ENCODE measurements at places on chromosomes 1 and 21. TPM values are rescaled to one million over a fixed set of nuclear protein-coding genes. Genes with fewer than 3 reads are reported as not detected.

Gene ARMH1
- polyA plus RNA-seq: 2.0 TPM

Gene SPSB1
- 7.2 TPM for polyA plus RNA-seq

Gene BCL2L15
- 0.45 TPM for polyA plus RNA-seq

Gene PTAFR
- 2.6 TPM for polyA plus RNA-seq

Gene KIAA0319L
- 40.5 TPM for polyA plus RNA-seq

Gene FTCD
- 1.8 TPM for polyA plus RNA-seq

Gene NMNAT2
- polyA plus RNA-seq: 0.99 TPM

Gene KRTAP7-1
- not detected for polyA plus RNA-seq

Gene TSEN15
- polyA plus RNA-seq: 38.2 TPM

Gene AMY1C
- polyA plus RNA-seq: not detected

Gene VWA5B1
- 0.07 TPM for polyA plus RNA-seq

Gene ABCG1
- 5.1 TPM for polyA plus RNA-seq

Gene WDR77
- polyA plus RNA-seq: 34.1 TPM

Gene AADACL4
- not detected for polyA plus RNA-seq

Gene OR2L13
- polyA plus RNA-seq: not detected

Gene ARHGEF16
- polyA plus RNA-seq: 0.71 TPM

Gene CASQ2
- 380 TPM for polyA plus RNA-seq

Gene FCRL1
- 0.29 TPM for polyA plus RNA-seq

- DNase-seq: no peak
These were observed 252.2 kb downstream of the RPS6KC1 start for GRCh38 chr1:213303286-213303685.

- no peak for DNase-seq
These were observed 164.7 kb downstream of the GALNT2 start for GRCh38 chr1:230231774-230232145.

GRCh38 chr1:234759888-234760287 lies 149.9 kb upstream of the IRF2BP2 start:
- no peak for DNase-seq

DNA sequence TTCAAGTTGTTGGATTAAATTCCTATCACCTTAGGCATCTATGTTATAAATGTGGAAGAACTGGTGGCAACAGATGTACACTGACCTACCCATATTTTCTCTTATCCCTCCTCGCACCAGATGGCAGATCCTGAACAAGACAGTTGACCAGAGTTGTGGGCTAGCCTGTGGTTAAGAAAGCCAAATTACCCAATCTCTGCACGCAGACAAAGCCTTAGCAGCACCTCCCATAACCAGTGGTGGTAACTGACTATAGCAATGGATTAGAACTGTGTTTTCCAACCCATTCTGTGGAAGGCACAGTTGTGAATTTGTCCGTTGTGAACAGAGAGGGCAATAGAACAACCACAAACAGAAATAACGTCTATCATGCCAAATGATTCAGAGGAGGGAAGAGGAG lies 20.6 kb downstream of the ABCB10 start:
- DNase-seq: no peak

DNA sequence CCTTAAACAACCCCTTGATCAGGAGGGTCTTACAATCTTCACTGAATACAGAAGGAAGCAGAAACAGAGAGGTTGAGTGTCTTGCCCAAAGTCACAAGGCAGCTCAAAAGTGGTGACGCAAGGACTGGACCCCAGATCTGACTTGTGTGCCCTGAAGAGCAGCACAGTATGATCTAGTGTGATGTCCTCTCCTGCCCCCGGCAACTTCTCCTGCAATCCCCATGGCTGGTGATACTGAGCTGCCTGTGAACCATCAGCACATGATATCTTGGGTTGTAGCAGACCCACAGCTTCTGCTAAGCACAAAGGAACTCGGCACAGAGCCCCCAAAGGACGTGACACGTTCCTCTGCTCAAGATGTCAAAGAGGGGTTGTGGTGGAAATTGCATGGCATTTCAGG lies 51.2 kb upstream of the EDN2 start:
- DNase-seq: no peak

GRCh38 chr1:245693116-245693793 lies 538.5 kb downstream of the KIF26B start:
- no peak for DNase-seq

DNA sequence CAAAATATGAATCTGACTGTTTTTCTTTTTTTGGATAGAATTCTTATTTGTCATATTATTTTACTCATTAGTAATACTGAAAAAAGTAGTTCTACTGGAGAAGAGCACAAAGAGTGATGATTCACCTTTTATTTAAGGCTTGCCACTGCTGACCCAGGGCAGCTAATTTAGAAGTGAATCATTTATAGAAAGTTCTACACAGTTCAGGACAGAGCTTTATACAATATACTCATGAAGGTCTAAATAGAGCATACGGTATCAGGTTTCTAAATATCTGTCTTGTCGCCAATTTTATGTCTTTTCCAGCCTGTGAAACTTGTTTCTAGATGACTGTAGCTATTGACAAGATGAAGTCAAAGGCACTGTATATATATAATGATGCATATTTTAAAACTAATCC lies 25.0 kb downstream of the GIPC2 start:
- DNase-seq: no peak

DNA sequence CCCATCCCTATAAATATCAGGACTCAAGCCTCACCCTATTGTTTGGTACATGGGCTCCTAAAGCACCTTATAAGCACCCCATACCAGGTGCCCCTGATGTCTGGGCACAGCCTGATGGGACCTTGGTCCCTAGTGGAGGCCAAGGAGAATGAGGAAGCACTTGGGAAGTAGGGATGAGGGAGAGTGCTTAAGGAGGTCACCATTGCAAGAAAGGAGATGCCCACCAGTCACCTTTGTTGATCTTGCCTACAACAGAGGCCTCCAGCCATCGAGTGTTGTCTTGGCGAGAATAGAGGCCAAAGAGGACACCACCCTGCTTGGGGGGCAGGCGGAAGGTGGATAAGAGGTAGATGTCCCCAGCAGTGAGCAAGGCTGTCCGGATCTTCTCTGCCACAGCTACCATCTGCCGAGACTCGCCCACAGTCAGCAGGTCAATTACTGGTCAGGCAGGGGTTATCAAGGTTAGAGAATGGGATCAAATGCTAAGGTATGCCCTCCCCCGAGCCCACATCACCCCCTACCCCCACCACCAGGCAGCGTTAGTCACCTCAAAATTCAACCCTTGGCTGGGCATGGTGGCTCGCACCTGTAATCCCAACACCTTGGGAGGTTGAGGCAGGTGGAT lies 1.6 kb downstream of the THBS3 start:
- DNase-seq: no peak

GRCh38 chr21:18987520-18988026 lies 584.0 kb upstream of the TMPRSS15 start:
- DNase-seq: no peak

- DNase-seq: no peak
These were observed 37.3 kb downstream of the ST7L start for GRCh38 chr1:112581586-112582192.

GRCh38 chr1:116874733-116875249 lies 34.9 kb upstream of the PTGFRN start:
- no peak for DNase-seq

DNA sequence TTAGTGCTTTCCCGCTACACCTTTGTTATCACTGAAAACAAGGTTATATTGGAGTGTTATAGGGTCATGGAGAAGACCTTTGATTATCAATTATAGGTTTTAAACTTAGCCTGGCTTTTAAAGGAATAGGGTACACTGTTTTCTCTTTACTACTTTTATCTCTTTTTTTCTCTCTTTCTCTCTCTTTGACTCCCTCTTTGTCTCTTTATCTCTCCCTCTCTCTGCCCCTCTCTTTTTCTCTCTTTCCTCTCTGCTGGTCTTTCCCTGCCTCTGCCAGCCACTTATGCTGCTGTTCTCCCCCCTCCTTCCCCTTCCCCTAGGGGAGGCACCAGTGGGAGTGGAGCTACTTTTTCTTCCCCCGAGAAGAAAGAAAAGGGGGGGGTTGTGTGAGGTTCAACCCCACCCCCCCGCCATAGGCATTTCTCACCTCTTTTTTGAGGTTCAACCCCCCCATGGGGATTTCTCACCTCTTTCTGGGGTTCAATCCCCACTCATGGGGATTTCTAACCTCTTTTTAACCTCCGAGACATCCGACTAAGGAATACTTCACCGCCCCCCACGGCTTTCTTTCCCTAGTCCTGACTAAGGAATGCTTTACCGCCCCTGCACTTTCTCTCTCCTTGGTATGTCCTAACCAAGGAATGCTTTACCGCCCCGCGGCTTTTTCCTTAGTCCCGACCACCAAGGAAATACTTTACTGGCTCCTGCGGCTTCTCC lies 17.2 kb upstream of the ZBTB8B start:
- peak; percentile 53 for DNase-seq

DNA sequence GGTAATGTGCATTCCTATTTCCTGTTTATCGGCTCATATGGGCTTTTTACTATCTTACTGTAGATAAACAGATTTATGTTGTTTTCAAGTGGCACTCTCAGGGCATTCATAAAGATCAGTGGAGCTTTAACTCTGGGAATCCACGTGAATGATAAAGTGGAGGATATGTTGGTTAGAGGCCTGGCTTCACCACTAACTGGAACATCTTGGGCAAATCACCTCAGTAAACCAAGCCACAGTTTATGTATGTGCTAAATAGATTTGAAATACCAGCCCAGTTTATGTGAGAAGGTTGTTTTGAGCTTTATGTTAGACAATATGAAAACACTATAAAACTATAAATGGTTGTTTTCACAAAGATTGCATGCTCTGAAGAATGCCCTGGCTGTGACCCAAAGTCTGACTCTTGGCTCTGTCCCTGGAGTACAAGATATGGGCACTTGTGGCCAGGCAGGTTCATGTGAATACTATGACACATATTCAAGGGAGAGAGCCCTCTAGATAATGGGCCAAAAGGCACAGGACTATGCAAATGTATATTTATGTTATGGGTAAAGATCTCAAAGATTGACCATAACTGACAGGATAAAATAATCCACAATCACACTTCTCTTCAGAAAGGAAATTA lies 36.7 kb downstream of the FAM163A start:
- no peak for DNase-seq

- peak; percentile 70 for DNase-seq
These were observed 5.7 kb upstream of the TPRG1L start for GRCh38 chr1:3618881-3619671.

DNA sequence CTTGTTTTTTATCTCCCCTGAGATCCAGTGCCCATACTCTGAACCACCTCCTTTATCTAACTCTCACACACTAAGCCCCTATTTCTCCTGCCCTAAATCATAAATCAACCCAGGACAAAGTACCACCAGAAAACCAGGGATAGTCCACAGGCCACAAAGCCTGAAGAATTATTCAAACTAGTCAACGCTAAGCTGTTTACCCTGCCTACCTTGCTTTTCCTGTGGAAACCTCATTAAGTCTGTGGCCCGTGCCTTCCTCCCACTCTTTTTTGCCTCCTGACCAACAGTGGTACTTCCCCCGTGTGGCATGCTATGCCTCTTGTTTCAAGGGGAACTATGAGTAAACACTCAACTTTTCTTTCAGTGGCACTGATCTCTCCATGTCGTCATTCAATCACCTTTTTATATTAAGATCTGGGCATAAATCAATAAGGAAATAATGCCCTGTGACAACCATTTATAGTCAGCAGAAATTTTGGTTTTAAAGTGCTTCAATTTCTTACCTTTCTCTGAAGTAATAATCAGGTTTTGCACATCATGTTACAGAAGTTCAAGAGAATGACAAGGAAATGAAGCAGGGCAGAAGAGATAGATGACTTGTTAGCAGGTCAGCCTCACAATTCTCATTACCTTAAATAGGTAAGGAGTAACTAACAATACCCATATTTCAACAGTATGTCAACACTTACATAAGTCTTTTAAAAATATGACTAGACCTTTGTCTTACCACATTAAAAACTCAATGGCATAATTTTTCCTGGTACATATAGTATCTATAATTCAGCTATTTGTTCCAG lies 32.1 kb downstream of the EYA3 start:
- DNase-seq: no peak

- peak; percentile 30 for DNase-seq
These were observed 228.4 kb downstream of the TM2D1 start for GRCh38 chr1:61496501-61496900.

DNA sequence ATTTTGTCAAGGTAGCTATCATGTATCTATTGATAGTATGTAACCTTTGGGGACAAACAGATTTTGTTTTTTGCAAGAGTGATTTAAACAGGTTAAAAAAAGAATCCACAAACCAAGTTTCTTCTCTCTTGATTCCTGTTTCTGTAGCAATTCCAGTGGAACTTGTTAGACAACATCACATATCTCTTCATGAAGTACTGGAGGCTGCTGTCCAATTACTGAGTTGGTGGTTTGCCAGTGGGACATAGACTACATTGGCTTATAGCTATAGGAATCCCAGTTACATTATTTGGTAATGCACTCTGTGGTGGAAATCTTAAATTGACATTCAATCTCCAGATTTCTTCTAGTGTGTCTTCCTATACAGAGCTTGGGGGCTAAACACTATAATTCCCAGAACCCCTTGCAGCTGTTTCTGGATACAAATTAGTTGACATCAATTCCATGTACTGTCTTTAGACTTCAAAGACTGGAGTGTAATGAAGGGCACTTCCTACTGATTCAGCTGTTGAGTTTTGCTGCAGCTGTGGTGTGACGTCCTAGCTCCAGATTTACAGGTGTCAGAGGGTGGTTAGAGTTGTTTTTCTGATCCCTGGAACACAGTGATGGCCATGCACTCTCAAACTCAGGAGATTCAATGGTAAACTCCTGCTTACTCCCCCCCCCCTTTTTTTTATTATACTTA lies 29.4 kb upstream of the GCLM start:
- DNase-seq: peak; percentile 14

DNA sequence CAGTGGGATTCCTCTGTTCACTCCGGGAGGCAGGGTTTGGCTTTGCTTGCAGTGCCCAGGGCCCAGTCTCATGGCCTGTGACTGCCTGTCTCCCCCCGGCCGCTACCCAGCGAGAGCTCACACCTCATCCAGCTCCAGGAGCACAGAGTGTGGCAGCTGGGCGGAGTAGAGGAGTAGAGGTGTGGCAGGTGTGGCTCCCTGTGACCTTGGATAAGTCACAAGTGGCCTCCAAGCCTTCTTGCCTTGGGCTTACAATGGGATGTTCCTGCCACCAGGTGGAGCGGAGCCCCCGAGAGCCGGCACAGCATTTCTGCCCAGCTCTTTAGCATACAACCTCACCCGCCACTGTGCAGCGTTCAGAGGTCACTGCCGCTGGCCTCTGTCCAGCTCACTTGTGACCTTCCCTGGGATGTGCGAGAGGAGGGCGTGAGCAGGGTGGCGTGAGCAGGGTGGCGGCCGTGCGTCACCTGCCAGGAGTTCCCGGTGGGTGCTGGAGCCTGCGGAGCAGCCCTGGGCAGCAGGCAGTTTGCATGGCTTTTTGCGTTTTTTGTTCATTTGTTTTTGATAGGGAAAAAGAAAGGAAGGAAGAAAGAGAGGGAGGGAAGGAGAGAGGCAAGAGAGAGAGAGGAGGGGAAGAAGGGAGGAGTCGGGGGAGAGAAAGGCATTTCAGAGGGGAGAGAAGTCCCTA lies 42.4 kb downstream of the CRYAA start:
- DNase-seq: no peak

GRCh38 chr1:164382384-164382783 lies 176.6 kb upstream of the PBX1 start:
- DNase-seq: no peak
